ENCODE measurements at places on chromosomes 13 and 19.

GRCh38 chr13:53238261-53238660, 209.6 kb downstream of the OLFM4 start:
- DNase-seq: no peak

- no peak for DNase-seq
Measured at GRCh38 chr19:50204811-50205675, 1.6 kb downstream of the MYH14 start.

DNA sequence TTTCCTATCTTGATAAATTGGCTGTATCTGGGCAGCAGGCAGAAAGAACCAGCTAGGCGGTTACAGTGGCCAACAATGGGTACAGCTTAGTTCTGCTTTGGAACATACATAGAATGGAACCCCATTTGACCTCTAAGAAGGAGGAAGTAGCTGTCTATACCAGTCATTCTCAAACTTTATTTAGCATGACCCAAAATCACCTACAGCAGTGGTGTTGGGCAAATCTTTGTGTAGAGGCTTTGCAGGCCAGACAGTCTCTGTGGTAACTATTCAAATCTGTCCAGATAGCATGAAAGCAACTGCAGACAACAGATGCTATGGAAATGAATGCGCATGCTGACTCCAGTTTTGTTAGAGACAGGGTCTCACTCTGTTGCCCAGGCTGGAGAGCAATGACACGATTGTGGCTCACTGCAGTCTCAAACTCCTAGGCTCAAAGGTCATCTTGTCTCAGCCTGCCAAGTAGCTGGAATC, 12.0 kb upstream of the KCNC3 start:
- no peak for DNase-seq

- no peak for DNase-seq
Measured at GRCh38 chr13:113374511-113375175, 10.7 kb upstream of the GRTP1 start.

- DNase-seq: no peak
Measured at GRCh38 chr19:7953060-7953459, 9.6 kb upstream of the TIMM44 start.

- no peak for DNase-seq
Measured at GRCh38 chr13:52141299-52141698, 12.4 kb upstream of the NEK5 start.

DNA sequence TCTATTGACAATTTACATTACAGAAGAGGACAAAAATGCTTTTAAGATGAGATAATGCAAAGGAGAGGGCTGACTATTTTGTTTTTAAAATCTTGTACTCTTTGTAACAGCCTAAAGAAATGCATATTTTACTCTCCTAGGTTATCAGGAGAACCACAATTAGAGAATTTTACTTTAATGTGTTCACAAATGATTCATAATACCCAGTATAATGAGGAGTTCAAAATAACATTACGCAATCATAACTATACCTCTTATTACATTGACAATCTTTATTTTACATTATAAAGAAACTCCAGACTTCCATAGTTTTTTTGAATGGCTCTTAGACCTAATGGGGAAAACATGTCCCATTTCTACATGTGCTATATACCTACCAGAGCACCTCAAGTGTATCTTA, 1089.7 kb downstream of the PCDH17 start:
- no peak for DNase-seq

GRCh38 chr19:51317376-51317775, 5.9 kb downstream of the IGLON5 start:
- DNase-seq: no peak

DNA sequence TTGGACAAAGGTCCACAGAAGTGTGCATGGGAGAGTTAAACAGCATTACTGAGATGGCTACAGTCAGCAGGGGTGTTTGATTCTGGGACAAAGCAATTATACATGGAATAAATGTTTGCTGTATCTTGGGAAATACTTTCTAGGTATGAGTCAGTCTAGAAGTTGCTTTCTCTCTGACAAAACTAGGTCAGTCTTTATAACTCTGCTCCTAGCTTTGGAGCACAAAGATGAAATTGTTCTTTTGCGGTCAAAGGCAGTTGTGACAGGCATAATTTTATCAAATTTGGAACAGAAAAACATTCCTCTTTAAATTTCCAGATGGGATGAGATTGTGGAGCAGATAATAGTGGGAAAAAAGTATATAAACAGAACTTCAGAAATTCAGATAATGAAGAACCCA, 1045.4 kb upstream of the MIR17HG start:
- no peak for DNase-seq

DNA sequence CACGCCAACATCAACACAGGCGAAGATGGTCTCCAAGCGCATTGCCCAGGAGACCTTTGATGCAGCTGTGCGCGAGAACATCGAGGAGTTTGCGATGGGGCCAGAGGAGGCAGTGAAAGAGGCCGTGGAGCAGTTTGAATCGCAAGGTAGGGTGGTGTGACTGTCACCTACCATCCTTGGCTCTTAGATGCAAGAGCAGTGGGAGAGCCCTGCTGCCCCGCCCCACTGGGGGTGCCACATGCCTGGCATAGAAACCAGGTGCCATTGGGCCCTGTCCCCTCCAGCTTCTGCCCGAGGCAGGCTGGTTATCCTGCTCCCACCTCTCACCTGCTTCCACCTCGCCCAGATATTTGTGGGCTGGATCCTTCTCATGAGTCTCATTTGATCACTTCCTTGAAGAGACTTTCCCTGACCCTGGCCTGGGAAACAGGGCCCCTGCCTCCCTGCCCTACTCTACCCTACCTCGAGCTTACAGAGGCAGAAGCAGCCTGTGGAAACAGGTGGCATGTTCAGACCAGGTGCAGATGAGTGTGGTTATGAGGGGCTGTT, 9.4 kb downstream of the ARMC6 start:
- DNase-seq: no peak

DNA sequence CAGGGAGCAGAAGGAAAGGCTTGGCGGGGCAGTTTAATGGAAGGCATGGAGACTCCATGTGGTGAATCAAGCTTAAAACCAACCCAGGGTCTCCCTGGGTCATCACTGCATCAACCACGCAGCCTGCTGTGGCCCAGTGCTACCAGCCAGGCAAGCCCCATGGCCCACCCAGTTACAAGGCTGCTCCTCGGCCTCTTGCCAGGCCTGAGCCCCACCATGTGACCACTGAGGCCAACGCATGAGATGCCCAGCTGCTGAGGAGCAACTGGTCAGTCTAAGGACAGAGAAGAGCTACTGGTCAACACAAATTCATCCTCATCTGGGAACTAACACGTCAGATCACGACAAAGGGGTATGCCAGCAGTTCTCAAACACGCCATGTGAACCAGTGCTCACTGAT, 15.4 kb upstream of the KPTN start:
- DNase-seq: no peak

DNA sequence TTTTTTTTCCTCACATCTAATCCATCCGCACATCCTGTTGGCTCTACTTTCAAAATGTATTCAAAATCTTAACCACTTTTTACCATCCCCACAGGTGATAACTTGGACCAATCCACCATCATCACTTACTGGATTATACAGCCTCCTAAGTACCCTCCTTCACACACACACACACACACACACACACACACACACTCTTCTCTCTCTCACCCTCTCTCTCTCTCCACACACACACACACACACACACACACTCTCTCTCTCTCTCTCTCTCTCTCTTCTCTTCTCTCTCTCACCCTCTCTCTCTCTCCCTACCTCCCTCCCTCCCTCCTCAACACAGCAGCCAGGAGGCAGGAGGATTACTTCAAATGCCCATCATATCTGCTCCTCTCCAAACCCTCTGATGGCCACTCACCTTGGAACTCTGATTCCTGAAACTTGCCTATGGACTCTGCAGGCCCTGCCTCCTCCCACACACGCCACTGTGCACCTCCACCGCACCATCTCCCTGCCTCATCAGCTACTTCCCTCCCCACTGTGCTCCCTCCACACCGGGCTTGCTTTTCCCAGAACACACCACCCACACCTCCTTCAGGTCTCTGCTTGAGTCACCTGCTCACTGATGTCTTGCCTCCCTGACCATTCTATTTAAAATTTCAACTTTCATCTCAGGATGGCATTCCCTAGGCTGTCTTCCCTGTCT, 39.7 kb downstream of the RCBTB2 start:
- DNase-seq: no peak

GRCh38 chr13:21849323-21849722, 178.4 kb downstream of the FGF9 start:
- no peak for DNase-seq

Data from stimulated activated CD4-positive, alpha-beta T cell treated with anti-CD3 and anti-CD28 coated beads, Interleukin-12 subunit alpha, Interleukin-12 subunit beta, amount 100 ng/mL, for 24 hours (primary cell).